ENCODE measurements at places on chromosomes 1 and 21. TPM values are rescaled to one million over a fixed set of nuclear protein-coding genes. Genes with fewer than 3 reads are reported as not detected.

- H3K4me1 ChIP-seq = peaks cover 11% of the 10 kb centered on the region
- peaks cover 1% of the 10 kb centered on the region for H3K36me3 ChIP-seq
- H3K27ac ChIP-seq = peak overlapping the region; percentile 96
- DNase-seq = no peak
Measured at GRCh38 chr1:228081578-228082213, 812 bp upstream of the ARF1 start.

ZNF644 gene
- 49.3 TPM for total RNA-seq

ARHGEF16 gene
- total RNA-seq = 0.17 TPM

- no peaks in the 10 kb centered on the region for H3K27me3 ChIP-seq
- H3K4me3 ChIP-seq = no peak overlapping the region
- no peaks in the 10 kb centered on the region for H3K36me3 ChIP-seq
Measured at GRCh38 chr1:94714152-94714551, 106.0 kb upstream of the SLC44A3 start.

ACBD6 gene
- 72.4 TPM for total RNA-seq

DNA sequence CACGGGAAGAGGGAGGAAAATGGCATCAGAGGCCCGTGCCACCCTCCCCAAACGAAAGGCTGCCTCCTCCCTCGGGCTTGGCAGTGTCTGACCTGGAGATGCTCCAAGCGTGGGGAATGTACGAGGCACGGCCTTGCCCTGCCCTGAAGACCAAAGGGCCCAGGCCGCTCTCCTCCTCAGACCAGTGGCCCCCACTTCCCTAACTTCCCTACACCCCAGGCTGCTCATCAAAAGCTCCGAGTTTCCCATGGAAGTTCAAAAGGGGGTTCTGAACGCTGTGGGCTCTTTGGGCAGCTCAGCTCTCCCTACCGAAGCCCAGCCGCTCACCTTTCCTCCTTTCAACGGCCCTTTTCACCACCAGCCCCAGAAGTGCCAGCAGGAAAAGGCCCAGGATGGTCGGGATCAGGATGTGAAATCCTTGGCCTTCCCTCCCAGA lies 11.8 kb downstream of the FCMR start:
- H3K4me3 ChIP-seq = peak overlapping the region; percentile 18
- H3K36me3 ChIP-seq = no peaks in the 10 kb centered on the region
- H3K4me1 ChIP-seq = peaks cover 5% of the 10 kb centered on the region
- H3K27ac ChIP-seq = peak overlapping the region; percentile 63
- peaks cover 8% of the 10 kb centered on the region for H3K27me3 ChIP-seq

GRCh38 chr1:165281207-165281901 lies 75.2 kb downstream of the LMX1A start:
- H3K27ac ChIP-seq = no peak overlapping the region
- no peaks in the 10 kb centered on the region for H3K4me1 ChIP-seq
- no peaks in the 10 kb centered on the region for H3K27me3 ChIP-seq
- H3K4me3 ChIP-seq = no peak overlapping the region
- no peak for DNase-seq

ADGRL4 gene
- total RNA-seq = 5.0 TPM

ACTL8 gene
- not detected for total RNA-seq

DNA sequence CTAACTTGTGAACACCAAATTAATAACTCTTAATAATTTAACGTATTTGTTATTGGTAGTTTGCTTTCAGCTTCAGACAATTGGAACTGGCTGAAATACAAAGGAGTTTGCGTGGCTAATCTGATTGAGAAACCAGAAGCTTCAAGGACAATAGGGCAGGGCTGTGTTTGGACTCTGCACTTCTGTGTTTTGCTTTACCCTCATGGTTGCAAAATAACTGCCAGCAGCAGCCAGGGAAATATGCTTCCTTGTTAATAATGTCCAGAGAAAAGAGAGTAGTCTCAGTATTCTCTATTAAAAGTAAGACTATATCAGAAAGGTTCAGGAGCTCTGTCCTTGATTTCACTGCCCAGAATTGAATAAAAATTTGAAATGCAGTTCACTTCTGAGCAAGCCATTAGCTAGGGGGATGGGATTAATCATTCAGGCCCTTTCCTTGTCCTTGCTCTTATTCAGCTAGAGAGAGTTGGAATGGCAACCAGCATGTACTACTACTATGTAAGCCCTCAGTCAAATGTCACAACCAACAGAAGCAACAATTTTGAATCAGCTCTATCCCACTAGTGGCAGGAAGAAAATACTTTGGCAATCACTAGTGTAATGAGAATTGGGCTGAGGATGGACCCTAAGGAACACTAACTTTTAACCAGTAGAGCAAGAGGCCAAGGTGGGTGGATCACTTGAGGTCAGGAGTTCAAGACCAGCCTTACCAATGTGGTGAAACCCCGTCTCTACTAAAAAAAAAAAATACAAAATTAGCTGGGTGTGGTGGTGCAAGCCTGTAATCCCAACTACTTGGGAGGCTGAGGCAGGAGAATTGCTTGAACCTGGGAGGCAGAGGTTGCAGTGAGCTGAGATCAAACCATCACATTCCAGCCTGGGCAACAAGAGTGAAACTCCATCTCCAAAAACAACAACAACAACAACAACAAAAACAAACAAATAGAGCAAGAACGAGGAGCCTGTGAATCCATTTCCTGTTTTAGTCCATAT lies 76.8 kb downstream of the POU2F1 start:
- H3K4me3 ChIP-seq = no peak overlapping the region
- no peak for DNase-seq
- H3K4me1 ChIP-seq = peaks cover 4% of the 10 kb centered on the region
- H3K36me3 ChIP-seq = no peaks in the 10 kb centered on the region
- no peak overlapping the region for H3K27ac ChIP-seq
- no peaks in the 10 kb centered on the region for H3K27me3 ChIP-seq

DNA sequence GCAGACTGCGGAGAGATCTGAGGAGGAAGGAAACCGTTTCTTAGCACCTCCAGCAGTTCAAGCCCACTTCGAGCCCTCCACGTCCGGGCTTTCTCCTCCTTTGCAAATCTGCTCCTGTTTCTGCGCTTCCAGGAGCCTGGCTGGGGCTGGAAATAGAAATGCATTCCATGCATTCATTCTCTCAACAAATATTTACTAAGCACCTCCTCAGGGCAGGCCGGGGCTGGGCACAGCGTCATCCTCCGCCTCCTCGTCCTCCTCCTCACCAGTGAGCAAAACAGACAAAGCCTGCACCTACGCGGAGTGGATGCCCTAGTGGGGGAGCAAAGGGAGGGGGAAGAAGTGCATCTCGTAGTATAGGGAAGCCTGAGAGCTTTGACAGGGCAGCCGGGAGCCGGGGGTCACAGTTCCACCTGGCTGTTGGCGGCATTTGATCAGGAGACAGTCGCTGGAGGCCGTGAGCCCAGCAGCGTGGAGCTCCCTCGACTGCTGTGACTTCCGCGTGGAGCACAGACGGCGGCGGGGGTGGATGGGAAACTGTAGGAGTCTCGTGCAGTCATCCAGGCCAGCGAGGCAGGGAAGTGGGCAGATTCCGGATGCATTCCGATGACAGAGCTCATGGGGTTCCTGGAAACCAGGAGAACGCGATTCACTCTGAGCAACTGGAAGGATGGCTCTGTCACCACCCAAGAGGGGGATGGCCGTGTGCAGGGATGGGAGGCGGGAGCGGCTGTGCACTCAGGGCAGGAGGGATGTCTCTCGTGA lies 93.5 kb downstream of the SIK1 start:
- H3K4me1 ChIP-seq = peaks cover 18% of the 10 kb centered on the region
- no peaks in the 10 kb centered on the region for H3K36me3 ChIP-seq
- H3K4me3 ChIP-seq = no peak overlapping the region
- DNase-seq = peak; percentile 92
- H3K27ac ChIP-seq = peak overlapping the region; percentile 87
- H3K27me3 ChIP-seq = no peaks in the 10 kb centered on the region

FMO4 gene
- 7.3 TPM for total RNA-seq

NECTIN4 gene
- total RNA-seq = 0.33 TPM

RNF19B gene
- total RNA-seq = 12.3 TPM

DNA sequence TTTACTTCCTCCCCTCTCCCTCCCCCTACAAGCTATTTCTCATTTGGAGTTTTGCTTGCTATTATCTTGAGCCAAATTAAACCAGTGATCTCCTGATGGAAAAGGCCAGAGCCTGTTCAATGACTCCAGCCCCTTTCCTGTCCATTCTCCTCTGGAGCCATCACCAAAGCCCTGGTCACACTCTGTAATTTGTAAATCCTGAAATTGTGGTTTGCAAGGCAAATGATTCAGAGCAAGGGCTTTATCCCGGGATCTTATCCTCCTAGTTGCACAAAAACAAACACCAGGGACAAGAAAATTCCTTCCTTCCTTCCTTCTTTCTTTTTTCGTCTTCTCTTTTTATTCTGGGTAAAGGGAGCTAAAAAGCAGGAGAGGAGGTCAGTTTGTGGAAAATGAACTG lies 366.1 kb upstream of the ST6GALNAC5 start:
- no peaks in the 10 kb centered on the region for H3K4me1 ChIP-seq
- no peaks in the 10 kb centered on the region for H3K36me3 ChIP-seq
- no peak overlapping the region for H3K27ac ChIP-seq
- H3K4me3 ChIP-seq = no peak overlapping the region
- DNase-seq = no peak
- no peaks in the 10 kb centered on the region for H3K27me3 ChIP-seq

DNA sequence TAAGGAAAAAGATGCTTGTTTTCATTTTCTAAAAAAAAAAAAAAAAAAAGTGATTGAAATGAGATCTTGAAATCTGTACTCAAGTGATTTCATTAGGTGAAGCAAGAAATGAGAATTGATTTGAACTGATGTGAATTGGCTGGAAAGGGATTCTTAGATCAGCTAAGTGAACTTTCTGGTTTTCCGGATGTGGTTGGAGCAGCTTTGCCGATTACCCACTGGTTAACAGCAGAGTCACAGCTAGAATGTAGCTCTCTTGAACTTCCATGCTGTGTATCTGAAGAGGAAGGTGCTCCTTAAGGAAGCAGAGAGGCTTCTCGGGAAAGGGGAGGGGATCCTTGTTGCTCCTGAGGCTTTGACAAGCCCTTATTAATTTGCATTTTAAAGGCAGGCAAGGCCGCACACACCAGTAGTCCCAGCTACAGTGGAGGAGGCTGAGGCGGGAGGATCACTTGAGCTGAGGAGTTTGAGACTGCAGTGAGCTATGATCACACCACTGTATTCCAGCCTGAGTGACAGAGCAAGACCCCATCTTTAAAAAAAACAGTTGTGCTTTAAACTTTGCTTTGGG lies 28.7 kb upstream of the PWP2 start:
- no peak overlapping the region for H3K4me3 ChIP-seq
- DNase-seq = no peak
- no peaks in the 10 kb centered on the region for H3K4me1 ChIP-seq

PAQR7 gene
- total RNA-seq = 15.9 TPM

TAF13 gene
- 59.1 TPM for total RNA-seq

CFAP126 gene
- not detected for total RNA-seq

DNA sequence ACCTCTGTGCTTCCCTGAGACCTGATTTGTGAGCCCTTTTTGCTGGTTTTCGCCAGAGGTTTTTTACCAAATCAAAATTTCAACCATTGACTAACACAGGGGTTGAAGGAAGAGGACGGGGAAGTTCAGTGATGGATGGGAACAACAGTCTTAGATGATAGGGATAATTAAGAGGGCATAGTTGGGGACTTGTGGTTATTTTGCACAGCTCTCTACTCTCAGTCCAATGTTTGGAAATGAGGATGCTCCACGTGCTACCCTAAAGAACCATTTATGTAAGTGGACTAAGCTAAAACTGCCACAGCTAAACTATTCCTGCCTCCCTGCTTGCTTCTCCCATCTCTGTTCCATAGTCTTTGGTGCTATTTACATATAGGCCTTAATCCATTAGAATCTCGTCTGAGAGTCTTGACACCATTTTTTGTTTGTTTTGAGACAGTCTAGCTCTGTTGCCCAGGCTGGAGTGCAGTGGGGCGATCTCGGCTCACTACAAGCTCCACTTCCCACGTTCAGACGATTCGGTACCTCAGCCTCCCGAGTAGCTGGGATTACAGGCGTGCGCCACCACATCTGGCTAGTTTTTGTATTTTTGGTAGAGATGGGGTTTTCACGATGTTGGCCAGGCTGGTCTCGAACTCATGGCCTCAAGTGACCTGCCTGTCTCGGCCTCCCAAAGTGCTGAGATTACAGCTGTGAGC lies 684 bp upstream of the MCL1 start:
- H3K27me3 ChIP-seq = no peaks in the 10 kb centered on the region
- H3K36me3 ChIP-seq = peaks cover 19% of the 10 kb centered on the region
- no peak for DNase-seq
- H3K4me3 ChIP-seq = peak overlapping the region; percentile 62

GRCh38 chr1:19315378-19316198 lies 3.5 kb downstream of the SLC66A1 start:
- no peak overlapping the region for H3K4me3 ChIP-seq
- peak; percentile 65 for DNase-seq
- H3K27ac ChIP-seq = no peak overlapping the region

SH2D2A gene
- total RNA-seq = not detected

SMCP gene
- 0.17 TPM for total RNA-seq

DNA sequence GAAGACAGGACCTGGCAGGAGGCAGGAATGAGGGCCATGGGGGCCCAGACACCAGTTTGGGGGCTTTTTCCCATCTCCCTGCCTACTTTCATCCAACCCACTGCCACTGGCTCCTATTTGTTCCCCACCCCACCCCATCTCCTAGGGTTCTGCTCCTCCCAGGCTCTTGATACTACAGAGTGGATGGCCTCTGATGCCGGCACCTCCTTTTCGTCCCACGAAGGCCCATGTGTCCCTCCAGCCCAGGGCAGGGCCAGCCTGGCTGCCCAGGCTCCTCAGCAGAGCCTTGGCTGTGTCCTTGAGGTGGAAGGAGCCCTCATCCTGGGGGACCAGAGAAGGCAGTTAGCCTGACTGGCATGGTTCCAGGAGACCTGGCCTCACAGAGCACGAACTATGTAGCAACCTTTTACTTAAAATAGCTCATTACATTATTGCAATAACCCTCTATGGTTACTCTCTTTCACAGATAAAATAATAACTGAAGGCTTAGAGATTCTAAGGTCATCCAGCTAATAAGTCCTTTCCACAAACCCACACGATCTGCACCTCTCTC lies 3.5 kb downstream of the POMGNT1 start:
- H3K36me3 ChIP-seq = peaks cover 20% of the 10 kb centered on the region
- H3K27ac ChIP-seq = no peak overlapping the region
- no peak for DNase-seq
- H3K4me3 ChIP-seq = no peak overlapping the region
- peaks cover 2% of the 10 kb centered on the region for H3K4me1 ChIP-seq

DNA sequence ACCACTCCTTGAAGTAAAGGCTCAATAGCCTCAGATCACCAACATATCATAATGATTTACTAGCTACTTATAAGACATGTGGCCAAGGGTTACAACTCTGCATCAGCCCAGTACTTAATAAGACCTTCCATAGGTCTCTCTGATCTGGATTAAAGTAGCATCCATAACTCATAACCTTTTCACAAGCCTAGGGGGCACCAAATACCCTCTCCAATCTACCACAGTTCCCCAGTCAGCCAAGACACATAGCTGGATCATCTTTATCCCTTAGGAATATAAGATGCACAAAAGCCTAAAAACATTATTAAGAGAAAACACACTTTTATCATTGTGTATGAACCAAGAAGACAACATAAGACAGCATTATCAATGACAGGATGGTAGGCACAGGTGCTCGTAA lies 22.1 kb downstream of the SSX2IP start:
- no peaks in the 10 kb centered on the region for H3K4me1 ChIP-seq
- H3K27me3 ChIP-seq = no peaks in the 10 kb centered on the region
- H3K36me3 ChIP-seq = no peaks in the 10 kb centered on the region
- H3K27ac ChIP-seq = no peak overlapping the region
- H3K4me3 ChIP-seq = no peak overlapping the region
